ENCODE measurements at places on chromosomes 1 and 21.

DNA sequence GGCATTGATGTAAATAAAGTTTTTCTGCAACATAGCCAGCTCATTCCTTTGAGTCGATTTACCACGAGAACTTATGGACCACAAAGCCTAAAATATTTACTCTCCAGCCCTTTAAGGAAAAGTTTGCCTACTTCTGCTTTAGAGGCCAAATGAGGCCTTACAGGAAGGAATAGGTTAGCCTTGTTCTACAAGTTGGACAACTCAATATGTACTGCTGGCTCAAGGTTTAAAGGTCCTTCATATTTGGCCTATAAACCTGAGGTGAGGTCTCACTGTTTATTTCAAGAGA, 144.5 kb upstream of the DNAH14 start:
- no peak for DNase-seq

- no peak for DNase-seq
Measured at GRCh38 chr1:91555821-91556531, 55.3 kb downstream of the CDC7 start.

DNA sequence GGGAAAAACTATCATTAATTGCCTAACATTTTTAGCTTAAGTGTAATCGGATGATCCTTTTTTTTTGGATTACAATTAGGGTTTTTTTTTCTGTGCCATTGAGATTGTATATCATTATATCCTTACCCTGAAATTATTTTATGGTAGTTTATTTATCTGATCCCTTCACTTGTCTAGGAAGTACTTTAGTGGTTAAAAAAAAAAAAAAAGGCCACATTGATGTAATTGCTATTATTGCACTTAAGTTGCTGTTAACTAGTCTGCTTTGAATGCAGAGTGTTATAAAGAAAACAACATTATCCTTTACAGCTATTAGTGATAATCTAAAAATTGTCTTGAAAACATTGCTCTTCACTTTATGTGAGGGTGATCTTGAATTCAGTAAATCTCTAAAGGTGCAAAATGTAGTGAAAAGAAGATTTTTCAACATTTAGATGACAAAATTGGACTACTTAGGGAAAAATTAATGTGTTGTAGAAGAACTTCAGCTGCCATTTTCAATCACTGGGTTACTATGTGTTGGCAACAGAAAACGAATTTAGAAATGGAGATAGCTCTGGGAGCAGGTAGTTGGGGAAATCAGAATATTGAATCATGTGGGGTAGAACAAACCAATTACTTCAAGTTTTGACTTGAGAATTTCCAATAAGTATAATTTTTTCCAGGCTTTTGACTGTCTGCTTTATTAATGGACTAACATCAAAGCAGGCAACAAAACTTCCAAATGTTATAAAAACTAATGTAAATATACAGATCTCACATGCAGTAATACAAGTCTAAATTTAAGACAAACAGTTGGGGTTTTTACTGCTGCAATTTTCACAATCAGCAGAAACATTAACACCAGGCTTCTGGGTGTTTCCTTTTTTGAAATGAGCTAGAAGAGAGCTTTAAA, 5.0 kb downstream of the ADGRL2 start:
- no peak for DNase-seq

- no peak for DNase-seq
Measured at GRCh38 chr1:15610167-15610566, 7.1 kb upstream of the DDI2 start.

DNA sequence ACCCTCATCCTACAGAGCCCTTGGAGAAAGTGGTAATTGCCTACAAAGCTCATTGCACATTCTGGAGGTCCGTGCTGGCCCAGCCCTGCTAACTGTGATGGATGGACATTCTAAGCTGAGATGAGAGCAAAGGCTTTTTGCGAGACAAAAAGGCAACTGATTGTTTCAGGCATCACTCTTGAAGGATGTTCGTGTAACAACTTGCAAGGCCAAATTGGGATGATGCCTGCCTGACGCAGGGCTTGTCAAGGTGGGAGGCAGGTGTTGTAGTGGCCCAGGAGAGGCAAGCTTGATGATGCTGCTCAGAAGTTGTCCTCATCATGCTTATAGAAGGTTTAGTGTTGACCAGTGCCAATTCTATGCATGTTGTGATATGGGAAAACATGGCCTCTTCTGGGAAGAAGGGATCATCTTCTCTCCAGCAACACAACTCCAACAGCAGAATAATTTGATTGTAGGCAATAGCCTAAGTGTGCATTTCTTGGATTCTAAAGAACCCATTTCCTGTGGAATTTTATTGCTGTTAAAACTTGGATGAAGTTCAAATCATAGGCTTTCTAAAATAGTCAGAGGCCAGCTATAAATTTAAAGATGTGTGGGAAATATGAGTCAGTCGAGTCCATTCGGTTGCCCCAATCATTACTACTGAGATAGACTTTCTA, 102.5 kb upstream of the COA6 start:
- no peak for DNase-seq

- DNase-seq: no peak
Measured at GRCh38 chr1:167618366-167618765, 11.7 kb upstream of the RCSD1 start.

DNA sequence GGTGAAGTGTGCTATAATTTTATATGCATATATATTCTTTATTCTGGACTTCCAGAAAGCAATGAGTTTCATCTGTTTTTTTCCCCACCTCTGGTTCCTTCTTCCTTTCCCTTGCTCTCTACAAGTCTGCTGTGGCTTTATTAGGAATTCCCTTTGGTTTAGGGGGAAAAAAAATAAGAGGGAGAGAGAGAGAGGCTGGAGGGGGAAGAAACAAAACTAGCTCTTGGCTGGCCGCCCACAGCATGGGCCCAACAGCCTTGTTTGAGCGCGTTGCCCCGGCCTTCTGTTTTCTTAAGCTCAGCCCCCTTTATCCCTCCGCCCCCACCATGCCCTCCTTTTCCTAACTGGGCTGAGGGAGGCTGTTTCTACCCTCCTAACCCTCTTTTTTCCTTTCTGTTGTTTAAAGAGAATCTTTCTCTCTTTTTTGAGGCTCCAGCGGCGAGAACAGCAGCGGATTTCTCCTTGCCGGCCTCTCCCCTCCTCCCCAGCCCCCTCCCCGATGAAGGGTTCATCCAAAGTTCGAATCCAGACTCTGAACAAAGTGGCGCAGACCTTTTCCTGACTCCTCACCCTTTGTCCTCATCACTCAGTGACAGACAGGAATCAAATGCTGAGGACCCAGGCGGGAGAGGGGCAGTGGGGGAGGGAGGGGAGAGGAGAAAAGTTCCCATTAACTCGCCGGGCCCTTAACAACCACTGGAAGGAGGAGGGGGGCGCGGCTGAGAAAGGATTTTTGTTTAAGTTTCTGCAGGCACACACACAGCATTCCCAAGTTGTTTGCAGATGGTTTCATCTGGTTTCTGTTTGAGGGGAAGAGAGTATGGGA, 29.7 kb downstream of the PBX1 start:
- DNase-seq: no peak

DNA sequence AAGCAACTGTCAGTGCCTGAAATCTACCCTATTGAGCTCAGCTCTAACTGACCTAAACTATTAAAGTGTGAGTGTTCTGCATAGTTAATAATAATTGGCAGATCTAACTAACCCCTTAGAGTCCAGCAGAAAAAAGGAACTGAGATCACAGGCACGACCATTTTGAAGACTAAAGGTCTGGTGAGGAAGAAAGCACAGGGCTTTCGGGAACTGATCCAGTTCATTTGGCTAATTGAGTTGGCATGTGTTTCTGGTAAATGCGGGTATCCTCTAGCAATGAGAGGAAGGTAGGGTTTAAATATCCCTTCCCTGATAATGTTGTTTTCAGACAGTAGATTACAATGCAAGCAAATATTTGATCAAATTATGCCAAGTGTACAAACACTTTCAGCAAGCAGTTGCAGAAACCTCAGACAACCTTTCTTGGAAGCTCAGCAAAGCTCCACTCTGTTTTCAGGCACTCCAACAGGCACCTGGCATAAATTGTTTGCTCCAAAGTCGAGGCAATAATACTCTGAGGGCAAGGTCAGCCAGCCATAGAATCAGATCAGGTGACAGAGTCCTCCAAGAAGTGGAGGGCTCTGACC, 100.8 kb downstream of the KCNK1 start:
- no peak for DNase-seq

DNA sequence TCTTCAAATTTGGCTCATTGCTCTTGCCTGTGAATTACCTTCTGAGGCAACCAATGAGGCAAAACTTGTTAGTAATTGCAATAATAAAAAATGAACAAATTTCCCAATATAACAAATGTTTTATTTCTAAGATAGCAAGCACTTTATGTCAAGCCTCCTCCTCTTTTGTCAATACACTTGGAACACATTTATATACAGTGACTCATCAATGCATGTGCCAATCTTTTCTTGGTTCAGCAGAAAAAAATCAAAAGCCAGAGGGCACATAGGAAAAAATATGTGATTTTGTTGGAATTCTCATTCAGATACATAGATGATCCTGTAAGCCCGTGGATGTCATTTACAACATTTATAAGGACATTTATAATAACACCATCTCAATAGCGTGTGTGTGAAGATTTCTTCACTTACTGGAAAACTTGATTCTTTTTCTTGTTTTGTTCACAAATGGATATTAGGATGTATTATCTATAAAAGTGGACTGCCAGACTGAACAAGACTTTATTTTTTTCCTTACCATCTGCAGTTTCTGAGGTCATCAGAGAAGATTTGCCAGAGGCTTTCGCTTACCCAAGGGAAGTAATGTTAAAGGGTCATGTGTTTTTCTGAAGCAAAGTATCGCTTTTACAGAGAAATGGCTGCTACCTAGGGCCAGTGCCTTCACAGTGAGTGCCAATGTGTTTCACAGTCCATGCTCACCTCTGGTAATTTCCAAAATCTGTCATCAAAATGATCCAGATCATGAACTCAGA, 645.7 kb upstream of the PTBP2 start:
- no peak for DNase-seq

- DNase-seq: no peak
Measured at GRCh38 chr1:18941221-18942141, 15.0 kb downstream of the IFFO2 start.

DNA sequence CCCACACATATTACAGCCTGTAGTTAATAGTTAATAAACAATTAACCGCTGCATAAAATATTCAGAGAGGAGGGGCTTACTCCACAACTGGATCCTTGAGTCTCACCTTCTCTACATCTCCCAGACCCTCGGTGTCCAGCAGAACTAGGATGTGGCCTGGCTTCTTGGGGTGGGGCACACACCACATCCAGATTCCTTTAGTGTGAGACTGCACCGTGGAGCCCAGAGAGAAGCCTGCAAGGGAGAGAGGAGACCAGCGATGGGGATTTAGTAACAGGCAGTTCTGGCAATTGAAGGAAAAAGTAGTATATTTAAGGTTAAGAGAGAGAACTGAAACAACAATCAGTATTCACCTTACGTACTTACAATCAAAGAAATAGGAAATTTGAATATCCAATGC, 4.9 kb downstream of the GBP1 start:
- no peak for DNase-seq

DNA sequence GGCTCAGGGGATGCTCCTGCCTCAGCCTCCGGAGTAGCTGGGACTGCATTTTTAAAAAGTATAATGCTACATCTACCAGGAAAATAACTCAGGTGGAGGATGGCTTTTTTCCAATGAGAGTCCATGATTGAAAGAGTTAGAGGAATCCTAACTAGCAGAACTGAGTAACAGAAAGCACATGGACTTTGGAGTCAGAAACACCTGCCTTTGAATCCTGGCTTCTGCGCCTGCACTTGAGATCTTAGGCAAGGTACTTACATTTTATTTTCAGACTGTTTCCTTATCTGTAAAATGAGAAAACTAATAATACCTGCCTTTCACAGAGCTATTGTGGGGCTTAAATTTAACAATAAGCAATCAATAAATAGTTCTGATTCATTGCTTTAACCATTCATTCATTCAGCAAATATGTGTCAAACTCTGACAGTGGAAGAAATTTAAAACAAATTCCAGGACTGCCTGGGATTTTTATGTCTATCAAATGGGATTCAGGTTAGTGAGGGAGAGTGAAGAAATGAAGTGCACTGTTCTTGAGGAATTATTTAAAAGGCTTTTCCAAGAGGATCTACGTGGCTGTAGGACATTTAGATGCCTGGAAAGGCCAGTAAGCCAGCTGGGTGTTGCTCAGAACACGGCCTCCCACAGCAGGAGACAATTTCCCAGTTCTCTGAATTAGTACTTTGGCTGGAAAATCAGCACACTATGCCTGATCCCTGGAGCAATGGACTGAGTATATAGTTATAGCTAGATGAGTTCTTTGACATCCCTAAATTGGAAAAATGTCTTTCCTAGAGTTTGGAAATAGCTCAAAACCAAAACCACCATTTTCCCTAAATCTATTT, 12.8 kb upstream of the LBR start:
- no peak for DNase-seq

DNA sequence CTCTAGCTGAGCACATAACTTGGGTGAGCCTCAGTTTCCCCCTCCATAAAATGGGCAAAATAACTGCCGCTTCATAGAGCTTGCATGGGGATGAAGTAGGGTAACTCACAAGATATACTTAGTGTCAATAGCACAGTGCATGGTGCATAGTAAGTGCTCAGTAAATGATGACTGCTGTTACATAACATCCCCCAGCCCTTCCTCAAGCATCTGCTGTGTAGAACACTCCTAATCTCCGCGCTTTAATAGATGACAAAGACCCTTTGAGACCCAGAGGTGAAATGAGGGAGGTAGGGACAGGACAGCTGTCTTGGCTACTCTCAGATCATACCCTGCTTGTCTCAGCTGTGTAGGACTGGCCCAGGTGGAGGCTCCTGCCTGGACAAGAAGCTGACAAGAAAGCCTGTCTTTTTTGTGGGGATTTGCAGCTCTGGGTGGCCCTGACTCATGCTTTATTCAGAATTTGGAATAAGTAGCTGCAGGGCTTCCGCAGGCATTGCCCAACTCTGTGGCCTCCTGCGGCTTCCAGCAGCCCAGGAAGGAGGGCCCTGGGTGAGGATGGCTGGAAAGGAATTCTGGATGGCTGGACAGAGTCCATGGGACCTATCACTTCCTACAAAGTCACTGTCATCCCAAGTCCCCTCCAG, 20.7 kb upstream of the PADI4 start:
- DNase-seq: no peak

DNA sequence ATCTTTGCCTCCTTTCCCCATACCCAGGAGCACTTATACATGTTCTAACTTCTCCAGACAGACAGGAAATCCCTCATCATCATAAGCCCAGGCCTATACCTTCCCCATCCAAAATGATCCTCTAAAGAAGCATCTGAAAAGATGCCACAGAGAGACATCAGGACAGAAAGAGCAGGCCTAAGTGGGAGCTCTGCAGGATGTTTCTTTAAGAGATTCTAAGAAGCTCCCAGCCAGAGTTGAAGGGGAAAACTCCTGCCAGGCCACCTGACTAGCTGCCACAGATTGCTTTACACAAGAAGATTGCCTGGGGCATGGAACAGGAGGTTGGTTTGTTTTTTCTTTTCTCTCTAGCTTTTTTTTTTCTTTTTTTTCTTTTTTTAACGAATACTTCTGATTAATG, 275.8 kb downstream of the VAV3 start:
- DNase-seq: no peak

- DNase-seq: no peak
Measured at GRCh38 chr1:54997711-54997986, 1.1 kb upstream of the BSND start.

Measured in GM19239 (cell line).